ENCODE measurements at places on chromosomes 7 and 10.
A peak's percentile ranks its signal among the peaks of the same experiment; 100 is the strongest.

- DNase-seq, result no peak
Measured at GRCh38 chr10:95832216-95833041, 75.3 kb upstream of the CC2D2B start.

DNA sequence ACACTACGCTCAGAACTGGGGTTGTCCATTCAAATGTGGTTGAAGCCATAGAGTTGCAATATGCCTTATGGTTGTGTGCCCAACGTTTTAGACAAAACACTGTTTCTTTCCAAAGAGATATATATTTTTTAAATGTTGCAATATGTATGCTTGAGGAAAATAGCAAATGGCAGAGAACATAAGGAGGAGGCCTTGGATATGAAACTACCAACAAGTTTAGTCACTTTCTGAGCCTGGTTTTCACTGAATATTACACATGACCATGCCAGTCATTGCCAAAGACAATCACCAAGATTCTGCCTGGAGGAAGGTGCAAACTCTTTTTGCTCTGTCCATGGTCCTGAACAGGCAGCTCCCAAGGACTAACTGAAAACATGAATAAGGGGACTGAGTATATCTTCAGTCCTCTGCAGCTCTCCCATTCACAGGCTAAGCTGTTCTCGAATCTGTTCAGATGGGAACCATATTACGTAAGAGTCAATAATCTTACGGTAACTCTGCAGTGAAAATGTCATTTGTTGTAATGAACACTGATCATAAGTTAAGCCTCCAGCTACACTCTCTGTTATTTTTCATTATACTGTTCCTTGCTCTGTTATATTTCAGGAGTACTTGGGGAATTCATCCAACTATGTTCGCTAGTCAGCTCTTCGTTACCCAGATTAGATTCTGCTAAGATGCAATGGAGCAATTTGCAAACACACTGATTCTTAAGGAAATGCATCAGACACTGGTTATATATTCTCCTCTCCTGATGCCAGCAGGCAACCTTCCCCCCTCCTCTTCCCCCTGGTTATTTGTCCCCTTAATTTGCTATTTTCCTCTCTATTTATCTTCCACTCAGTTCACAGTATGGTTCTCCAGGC, 90.7 kb upstream of the C1QL3 start:
- peak; percentile 37 for DNase-seq

GRCh38 chr10:4643471-4643870, 182.5 kb upstream of the AKR1E2 start:
- DNase-seq, result no peak

- no peak for DNase-seq
Measured at GRCh38 chr10:119409906-119410305, 132.6 kb downstream of the RGS10 start.

- no peak for DNase-seq
Measured at GRCh38 chr7:151851145-151851751, 25.7 kb downstream of the PRKAG2 start.

DNA sequence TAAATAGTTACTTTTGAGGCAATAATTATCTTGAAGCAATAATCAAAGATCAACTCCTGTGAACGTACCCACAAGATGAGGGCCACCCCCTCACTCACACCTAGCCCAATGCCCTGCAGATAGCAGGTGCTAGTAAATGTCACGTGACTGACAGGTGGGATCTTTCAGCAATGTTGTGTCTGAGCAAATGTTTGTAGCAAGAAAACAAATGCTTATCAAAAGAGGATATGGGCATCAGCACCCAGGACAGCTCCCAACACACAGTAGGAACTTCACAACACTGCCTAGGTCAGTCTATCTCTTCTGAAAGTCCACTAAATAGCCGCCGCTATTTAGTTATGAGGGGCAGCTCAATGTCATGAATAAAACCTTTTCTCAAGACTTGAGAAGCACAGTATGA, 120.8 kb upstream of the PDLIM1 start:
- no peak for DNase-seq

- no peak for DNase-seq
Measured at GRCh38 chr7:105257338-105257737, 131.4 kb downstream of the SRPK2 start.

DNA sequence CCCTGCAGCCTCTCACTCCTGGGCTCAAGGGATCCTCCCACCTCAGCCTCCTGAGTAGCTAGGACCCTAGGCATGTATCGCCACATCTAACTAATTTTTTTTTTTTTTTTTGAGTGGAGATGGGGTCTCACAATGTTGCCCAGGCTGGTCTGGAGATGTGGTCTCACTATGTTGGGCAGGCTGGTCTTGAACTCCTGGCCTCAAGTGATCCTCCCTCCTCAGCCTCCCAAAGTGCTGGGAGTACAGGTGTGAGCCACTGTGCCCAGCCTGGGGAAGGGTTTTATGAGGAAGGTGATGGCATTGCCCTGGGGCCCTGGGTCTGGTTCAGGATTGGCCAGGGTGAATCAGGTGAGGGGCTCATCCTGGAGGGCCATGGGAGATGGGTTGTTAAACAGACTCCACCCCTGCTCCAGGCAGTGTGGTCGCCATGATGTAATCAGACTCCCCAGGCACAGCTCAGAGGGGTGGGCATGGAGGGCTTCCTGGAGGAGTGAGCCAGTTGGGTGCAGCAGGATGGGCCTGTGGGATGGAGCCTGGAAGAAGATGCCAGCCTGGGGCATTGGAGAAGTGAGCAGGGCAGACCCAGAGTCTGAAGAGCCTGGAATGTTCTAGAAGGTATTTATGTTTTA, 82.7 kb downstream of the MYL10 start:
- DNase-seq, result no peak

DNA sequence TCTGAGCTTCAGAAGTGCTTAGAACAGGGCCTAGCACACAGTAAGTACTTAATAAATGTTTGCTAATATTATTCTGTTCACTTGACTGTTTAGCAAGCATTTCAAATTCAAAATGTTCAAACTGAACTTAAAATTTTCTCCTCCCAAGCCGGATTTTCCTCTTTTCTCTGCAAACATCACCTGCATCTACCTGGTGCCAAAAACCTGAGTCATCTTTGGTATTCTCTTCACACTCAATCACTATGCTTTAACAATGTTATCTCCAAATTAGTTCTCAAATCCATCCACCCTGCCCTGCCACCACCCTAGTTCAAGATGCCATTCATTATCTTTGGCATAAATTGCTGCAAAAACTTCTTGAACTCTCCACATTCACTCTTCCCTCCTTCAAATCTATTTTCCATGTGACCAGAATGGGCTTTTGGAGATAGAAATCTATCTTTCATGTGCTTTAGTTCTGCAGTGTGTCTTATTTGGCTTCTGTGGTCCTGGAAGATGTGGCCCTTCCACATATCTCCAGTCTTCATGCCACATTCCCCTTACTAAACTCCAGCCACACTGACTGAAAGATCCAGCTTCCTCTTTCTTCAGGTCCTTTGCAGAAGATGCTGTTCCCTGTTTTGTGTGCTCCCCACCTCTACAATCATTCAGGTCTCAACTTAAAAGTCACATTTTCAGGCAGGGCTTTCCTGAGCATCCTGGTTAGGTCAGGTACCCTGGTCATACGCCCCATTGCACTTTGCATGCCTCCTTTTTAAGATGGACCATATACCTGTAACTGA, 2.0 kb downstream of the GGCT start:
- DNase-seq, result no peak

GRCh38 chr10:46291817-46292572, 5.2 kb downstream of the ANTXRL start:
- no peak for DNase-seq

DNA sequence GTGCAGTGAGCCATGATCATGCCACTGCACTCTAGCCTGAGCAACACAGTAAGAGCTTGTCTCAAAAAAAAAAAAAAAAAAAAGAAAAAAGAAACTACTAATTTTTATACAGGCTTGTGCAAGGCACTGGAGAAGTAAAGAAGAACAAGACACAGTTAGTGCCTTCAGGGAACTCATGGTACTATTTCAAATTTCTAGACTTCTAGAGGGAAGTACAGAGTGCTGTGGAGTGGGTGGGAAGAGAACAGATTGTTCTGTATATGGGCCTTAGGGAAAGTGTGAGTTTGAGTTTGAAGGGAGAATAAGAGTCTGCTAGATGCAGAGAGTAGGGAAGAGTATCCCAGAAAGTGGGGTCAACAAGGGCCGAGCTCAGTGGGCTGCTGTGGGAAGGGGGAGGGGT, 234.8 kb downstream of the PHTF2 start:
- no peak for DNase-seq

DNA sequence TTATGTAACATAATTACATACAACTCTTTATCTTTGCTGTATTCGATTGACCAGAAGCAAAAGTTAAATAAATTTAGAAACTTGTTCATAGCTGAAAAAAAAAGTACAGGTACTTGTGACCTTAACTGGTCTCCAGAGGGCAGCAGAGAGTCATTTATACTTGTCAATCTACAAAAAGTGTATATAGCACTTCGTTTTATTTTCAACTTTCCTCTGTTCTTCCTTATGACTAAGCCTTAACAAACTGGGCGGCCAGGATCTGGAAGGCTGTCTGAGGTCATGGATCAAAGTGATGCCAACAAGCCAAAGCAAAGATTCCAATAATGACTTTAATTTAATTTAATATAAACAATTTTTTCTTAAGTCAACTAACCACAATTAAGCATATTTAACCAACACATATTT, 29.8 kb downstream of the C10orf67 start:
- DNase-seq, result peak; percentile 30

- DNase-seq, result no peak
Measured at GRCh38 chr7:16095171-16095950, 326.0 kb downstream of the CRPPA start.

DNA sequence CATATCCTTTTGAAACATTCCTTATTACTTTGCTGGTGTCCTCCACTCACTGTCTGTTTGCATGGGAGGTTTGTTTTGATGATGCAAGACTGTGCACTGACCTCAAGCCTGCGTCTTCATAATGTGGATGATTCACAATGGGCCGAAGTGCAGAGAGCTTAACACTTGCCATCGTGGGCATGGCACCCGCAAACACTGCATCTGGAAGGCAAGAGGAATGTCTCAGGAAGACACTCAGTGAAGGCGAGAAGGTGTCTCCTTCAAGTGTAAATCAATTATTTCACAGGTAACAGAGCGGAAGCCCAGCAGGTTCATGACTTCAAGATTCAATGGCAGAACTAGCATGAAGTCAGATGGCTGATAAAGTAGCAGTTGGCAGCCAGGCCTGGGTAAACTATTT, 98.1 kb downstream of the DPY19L1 start:
- no peak for DNase-seq

GRCh38 chr7:132846086-132846485, 235.8 kb downstream of the CHCHD3 start:
- DNase-seq, result no peak

DNA sequence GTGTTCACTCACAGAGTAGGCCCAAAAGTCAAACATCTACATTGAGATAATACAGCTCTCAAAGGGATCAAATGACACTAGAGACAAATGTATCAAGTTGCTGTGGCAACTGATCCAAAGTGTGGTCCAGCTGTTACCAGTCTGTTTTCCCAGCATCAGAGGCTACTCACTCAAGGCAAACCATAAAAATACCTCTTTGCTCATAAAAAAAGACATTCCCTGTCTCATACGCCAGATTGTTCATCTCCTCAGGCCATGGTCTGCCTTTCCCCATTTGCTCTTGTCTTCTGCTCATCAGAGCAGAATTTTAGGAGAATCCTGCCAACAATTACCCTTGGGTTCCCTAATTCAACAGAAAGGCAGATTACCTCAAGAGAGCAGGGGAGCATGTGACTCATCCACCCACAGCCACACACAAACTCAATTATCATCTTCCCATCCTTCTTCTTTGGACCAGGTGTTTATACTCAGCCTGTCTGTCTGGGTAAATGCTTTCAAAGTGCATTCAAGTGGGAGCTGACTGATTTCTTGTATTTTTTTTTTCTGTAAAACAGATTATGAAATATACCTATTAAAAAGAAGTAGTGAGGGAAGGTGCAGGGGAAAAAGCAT, 226.5 kb upstream of the HPS1 start:
- no peak for DNase-seq

GRCh38 chr10:102431452-102432124, 786 bp downstream of the CUEDC2 start:
- DNase-seq, result no peak

DNA sequence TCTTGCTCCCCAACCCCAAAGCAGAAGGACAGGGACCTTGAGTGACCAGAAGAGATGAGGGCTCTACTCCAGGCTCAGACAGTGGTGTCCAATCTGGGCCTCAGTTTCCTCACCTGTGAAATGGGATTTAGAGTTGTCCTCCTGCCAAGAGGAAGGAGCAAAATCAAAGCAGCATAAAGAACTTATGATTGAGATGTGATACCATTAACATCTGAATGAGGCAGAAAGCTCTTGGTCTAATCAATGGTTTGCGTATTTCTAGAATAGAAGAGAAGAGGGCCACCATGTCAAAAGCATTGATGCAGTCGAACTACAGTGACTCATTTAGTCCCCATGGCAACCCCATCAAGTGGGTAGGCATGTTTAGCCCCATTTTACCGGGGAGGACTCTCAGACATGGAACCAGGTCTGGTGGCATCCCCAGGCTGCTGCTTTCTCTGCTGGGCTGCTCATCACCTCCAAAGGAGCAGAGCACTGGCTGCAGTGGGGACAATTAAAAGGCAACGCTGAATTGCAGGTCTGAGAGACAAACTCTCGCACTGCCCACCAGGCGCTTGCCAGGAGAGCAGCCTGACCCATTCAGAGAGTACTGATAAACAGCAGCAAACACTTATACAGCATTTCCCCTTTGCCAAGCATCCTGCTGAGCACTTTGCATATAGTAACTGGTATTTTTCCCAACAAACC, 175.9 kb downstream of the NEURL1 start:
- DNase-seq, result no peak

- no peak for DNase-seq
Measured at GRCh38 chr7:142554560-142555532, 194.4 kb upstream of the PRSS1 start.

DNA sequence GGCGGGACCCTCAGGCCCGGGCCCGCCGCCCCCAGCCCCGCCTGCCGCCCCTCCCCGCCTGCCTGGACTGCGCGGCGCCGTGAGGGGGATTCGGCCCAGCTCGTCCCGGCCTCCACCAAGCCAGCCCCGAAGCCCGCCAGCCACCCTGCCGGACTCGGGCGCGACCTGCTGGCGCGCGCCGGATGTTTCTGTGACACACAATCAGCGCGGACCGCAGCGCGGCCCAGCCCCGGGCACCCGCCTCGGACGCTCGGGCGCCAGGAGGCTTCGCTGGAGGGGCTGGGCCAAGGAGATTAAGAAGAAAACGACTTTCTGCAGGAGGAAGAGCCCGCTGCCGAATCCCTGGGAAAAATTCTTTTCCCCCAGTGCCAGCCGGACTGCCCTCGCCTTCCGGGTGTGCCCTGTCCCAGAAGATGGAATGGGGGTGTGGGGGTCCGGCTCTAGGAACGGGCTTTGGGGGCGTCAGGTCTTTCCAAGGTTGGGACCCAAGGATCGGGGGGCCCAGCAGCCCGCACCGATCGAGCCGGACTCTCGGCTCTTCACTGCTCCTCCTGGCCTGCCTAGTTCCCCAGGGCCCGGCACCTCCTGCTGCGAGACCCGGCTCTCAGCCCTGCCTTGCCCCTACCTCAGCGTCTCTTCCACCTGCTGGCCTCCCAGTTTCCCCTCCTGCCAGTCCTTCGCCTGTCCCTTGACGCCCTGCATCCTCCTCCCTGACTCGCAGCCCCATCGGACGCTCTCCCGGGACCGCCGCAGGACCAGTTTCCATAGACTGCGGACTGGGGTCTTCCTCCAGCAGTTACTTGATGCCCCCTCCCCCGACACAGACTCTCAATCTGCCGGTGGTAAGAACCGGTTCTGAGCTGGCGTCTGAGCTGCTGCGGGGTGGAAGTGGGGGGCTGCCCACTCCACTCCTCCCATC, 82.7 kb downstream of the PAX2 start:
- no peak for DNase-seq
